ENCODE measurements at places on chromosomes 1 and 21.

GRCh38 chr1:229893762-229894444, 173.1 kb upstream of the GALNT2 start:
- DNase-seq, result no peak

DNA sequence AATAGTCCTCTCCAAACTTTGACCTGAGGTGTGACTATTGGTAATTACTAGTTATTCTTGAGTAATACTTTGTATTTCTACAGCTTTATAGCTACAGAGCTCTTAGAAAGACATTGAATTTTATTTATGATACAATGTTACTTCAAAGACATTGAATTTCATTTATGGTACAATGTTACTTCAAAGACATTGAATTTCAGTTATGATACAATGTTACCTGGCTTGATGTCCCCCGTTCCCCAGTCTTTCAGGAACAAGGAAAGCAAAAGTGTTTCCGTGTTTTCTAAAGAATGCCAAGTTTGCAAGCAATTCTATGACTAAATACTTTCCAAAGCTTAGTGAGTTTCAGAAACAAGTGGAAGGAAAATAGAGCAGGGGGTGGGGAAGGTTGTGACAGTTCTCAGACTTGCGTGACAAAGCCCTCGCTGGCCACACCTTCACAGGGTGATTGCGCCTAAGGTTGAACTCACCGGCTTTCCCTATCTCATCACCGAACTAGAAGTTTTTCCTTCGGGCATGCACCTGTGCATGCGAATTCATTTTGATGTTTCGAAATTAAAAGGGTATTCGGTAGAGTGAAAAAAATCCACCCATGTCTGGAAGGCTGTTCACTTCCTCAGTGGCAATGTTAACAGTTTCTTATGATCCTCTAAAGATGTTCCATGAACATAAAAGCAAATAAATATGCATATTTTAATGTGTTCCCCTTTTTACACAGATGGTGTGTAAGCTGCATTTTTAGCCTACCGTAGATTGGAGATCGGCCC, 909 bp upstream of the PAXBP1 start:
- peak; percentile 10 for DNase-seq

DNA sequence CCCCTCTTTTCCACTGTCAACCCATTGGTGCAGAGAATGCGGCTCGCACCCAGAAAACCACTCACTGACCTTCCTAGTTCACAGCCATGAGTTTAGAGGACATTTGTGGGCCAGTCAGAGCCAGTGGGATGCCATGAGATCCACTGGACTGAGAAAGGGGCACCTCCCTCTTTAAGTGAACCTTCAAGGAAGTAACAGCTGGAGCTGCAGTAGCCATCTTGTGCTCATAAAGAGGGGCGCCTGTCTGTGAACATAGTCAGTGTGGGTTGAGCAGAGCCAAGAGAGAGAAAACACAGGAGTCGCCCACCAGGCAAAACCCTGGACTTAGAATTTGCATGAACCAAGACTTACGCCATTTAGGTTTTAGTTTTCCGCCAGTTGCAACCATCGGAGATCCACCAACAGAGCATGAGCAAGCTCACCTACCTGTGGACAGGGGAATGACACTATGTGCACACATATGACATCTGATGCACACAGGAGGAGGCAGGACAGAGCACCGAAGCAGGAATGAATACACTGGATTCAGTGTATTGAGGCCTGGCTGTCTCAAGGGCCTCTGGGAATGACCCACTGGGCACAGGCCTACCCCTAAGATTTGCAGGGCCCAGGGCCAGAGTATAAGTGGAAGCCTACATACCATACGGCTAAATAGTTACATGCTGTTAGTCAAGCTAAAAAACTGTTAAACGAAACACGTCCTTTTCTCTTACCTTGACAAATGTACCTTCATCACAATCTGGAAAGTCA, 151.6 kb downstream of the GRIK3 start:
- peak; percentile 17 for DNase-seq

- DNase-seq, result no peak
These were observed 268.9 kb downstream of the HHAT start for GRCh38 chr1:210597555-210598134.

- DNase-seq, result no peak
These were observed 4.1 kb upstream of the TRAF3IP3 start for GRCh38 chr1:209751627-209752231.

DNA sequence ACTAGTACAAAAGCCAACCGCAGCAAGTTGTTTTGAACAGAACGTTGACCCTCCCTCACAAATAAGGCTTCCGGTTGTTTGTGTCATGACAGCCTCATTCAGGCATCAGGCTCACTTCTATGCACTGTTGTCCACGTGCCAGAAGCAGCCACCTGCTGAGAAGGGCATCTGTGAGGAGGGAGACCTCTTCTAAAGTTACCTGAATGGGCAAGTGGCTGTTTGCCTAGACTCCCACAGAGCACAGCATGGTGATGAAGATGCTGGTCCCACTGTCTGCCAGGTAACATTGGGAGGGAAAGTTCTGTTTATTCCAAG, 176.1 kb downstream of the CLIC6 start:
- DNase-seq, result no peak

DNA sequence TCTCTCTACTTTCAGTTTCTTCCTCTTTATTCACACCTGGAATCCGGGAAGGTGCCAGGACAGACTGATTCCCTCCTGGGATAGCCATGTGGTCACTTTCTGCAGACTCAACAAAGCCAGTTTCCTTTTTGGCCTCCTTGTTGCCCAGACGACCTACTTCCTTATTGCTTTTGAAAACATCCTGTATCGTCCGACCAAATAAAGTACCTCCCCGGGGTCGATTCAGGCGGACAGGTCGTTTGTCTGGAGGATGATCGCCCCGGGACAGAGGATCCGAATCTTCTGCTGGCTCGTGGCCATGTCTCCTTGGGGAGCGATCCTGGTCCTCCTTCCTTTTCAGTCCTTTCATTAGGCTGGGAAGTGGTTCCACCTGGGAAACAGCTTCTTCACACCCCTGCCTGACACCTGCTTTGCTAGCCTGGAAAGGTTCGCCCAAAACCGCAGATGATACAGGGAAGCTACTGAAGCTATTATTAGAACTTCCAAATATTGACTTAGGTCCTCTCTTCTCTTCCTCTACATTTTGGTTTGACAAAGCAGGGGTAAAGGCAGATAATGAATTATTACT, 1.2 kb downstream of the MCM3AP start:
- no peak for DNase-seq

- DNase-seq, result no peak
These were observed 82.1 kb downstream of the ADARB1 start for GRCh38 chr21:45156459-45156858.

GRCh38 chr21:45857761-45858160, 123.8 kb upstream of the COL6A1 start:
- DNase-seq, result no peak
